Activated CD4-positive, CD25-positive, alpha-beta regulatory T cell treated with anti-CD3 and anti-CD28 coated beads, Interleukin-2, amount 50 U/mL, for 72 hours (primary cell): ENCODE measurements at places on chromosomes 12 and 14.
A peak's percentile ranks its signal among the peaks of the same experiment; 100 is the strongest.

DNA sequence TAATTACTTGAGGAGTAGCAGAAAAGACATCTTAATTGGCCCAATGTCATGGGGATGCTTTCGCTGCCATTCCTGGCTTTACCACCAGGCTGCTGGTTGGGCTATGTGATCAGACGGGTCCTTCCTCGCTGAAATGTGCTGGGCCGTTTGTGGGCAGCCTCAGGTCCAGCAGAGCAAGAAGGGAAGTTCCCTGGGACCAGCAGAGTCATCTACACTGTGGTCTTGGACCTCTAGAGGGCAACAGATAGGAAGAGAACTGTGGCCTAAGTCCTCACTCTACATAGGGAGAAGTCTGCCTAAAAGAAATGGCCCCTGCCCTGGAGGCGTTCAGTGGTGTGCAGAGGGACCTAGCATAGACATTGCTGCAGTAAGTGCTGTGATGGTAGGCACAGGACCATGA lies 10.9 kb downstream of the EVL start:
- peak; percentile 61 for DNase-seq

DNA sequence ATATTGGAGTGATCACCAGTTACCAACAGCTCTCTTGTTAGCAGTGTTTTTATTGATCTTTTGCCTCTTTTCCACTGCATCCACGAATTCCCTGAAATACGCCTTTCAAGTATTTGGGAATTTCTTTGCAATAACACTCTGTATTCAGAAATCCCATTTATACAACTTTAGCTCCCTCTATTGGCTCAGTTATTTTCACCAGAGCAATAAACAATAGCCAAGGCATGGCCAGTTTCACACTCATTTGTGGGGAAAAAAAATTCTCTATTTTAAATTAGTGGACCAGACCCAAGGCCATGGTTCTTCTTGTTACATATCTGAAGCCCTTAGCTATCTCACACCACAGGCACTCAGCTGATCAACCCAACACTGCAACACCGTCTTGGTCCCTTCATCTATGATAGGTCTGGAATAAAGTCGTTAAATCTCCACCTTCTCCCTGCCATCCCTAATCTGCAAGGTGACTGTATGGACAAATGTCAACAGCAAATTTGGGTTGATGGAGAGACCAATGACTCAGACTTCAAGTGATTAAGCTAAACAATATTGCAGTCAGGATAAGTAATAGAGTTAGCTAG lies 92.4 kb upstream of the TMEM260 start:
- no peak for DNase-seq

DNA sequence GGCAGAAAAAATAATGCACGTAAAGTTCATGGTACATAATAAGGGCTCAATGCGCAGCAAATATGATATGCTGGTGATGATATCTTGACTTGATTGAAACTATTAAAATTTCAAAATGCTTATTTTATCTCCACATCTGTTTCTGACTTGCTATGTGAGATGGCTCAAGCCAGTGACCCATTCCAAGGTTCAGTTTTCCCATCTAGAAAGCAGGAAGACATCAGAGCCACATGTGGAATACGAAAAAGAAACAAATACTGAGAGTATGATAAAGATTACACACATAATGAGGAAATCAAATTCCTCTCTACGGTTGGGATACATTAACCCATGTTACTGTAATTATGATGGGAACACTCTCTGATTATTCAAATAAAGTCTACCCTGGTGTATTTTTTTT lies 24.0 kb upstream of the TSPAN11 start:
- no peak for DNase-seq

DNA sequence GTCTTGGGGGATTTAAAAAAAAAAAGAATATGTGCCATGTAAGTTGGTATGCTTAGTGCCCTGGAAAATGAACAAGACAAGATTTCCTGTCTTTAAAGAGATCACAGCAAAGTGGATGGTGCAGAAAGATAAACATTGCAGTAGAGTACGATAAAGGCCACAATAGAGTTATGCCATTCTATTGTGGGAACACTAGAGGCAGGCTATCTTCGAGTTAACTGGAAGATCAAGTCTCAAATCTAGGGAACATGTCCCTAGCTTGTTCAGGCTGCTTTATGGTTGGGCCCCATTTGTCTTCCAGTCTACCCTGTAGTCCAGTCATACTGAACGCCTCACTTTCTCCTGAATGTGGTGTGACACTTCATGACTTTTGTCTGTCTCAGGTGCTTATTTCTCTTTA lies 18.7 kb upstream of the CCT2 start:
- no peak for DNase-seq

DNA sequence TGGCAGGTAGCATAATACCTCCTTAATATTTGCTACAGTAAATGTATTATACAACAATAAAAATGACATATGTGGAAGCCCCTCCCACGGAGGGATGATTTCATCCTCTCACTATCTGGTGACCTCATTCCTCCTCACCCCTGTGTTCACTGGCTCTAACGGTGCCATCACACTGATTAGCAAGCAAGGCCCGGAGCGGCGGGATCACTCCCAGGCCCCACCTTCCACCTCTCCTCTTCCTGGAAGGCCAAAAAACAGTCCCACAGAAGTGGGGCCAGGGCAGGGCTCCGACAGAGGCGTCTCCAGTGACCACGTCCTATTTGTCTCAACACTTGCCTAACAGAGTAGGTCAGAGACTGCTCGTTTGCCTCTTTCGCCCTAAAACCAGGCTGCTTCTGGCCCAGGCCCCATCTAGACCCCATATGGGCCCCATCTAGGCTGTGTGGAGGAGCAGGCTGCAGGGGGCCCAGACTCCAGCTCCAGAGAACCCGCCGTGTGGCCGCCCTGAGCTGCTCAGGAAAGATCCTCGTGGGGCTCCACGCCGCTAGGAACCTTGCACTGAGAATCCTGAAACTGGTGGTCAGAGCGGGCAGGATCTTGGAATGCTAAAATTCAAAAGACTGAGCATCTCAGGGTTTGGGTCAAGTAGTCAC lies 3.7 kb downstream of the SELPLG start:
- DNase-seq, result peak; percentile 57

DNA sequence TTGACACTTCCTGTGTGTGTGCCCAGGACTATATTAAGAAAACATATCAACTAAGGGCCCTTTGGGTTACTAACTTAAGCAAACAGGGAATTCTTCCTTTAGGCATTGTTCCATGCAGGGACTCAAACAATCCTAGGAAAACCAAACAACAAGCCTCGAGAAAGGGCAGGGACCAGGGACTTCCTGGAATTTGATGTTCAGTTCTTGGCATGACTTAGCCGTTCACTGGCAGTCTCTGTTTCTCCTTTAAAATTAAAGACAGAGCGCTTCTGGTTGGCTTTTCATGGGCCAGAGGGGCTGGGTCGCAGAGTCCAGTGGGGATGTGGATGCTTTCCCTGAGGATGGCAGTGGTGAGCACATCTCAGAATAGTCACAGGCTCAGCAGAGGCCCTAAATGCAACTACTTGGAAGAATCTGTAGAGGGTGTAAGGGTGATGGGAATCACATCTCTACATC lies 35.2 kb downstream of the RNFT2 start:
- no peak for DNase-seq

GRCh38 chr12:97639702-97640101 lies 177.1 kb downstream of the RMST start:
- DNase-seq, result no peak
